NCI-H2171 treated with DMSO at 0.1 percent for 48 hours (cell line): ENCODE measurements at places on chromosomes 2 and 18.
A peak's percentile ranks its signal among the peaks of the same experiment; 100 is the strongest.

DNA sequence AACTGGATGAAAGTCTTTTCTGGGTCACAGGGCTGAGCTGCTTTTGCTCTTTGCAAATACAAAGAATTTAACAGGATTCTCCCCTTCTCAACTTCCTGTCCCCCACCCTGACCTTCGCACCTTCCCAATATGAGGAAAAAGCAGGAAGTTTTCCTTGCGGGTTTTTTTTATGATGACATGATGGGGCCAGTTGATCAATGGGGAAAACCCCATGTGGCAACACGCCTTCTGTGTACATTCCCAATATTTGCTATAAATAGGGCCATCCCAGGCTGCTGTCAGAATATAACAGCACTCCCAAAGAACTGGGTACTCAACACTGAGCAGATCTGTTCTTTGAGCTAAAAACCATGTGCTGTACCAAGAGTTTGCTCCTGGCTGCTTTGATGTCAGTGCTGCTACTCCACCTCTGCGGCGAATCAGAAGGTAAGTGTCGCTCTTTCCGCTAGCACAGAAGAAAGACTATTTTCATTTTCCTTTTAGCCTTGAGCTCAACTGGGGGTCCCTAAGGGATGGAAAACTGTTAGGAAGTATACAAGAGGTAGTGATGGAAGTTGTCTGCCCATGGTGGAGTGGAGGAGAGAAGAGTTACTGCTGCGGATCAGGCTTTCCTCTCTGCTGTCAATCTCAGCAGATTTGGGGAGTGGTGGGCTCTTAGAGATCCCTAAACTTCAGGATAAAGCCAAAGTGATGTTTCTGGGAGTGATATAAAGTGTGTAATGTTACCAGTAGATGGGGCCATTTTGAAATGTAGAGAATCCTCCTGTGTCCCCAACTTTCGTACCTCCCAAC lies at the start of gene CCL20:
Gene CCL20 (plus strand): TSS at position 281 of the 792 bp plus-strand sequence. CDS start 70 bp downstream, at position 351.
- DNase-seq = no peak

DNA sequence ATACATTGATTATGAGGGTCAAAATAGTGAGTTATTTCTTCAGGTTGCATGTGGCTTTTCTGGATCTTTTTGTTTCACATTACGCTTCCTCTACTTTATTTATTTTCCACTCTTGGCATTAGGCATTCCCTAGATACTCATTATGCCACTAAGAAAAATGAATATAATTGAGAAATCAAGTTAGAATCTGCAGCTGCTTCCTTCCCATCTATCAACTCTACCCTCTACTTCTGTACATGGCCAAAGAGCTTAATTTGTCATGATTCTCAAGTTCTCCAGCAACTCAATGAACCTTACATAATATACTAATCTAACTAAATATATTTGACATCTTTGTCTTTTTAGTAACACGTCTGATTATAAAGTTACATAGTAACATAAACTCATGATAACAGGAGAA lies 598.1 kb upstream of the LRRTM4 start:
- DNase-seq = no peak

GRCh38 chr2:187581125-187581896 lies 27.1 kb upstream of the TFPI start:
- DNase-seq = peak; percentile 27

DNA sequence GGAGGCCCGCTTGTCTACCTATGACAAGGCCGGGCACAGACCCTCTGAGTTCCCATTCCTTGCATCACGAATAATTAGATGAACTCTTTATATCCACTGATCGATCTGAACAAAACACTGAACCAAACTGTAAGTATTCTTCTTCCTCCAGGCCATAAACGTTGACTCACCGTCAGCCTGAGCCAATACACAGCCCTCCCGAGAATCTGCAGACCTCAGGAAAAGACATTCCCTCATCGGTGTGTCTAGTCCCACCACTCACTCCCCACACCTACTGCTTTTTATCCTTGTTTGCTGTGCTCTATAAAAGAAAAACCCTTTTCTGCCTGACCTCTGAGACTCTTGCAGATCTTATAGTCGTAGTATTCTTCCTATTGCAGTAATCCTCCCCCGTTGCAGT lies 41.0 kb downstream of the TMEM87B start:
- no peak for DNase-seq

- peak; percentile 78 for DNase-seq
These were observed 221.4 kb downstream of the ARL4C start for GRCh38 chr2:234275515-234275914.

DNA sequence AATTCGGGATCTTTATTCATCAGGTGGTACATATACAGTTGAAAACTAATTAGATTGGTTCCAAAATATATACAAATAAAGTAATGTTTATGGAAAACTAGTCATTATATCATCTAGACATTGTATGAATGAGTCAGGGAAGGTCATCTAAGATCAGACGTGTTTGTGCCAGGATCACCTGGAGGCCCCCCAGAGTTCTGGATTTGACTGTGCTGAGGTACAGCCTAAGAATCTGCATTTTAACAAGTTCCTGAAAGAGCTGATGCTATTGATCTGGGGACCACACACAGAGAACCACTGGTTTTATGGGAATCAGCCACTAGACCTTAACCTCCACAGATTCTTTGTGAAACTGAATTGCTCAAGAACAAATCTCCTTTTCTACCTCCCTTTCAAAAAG lies 43.2 kb downstream of the PARD6G start:
- no peak for DNase-seq
